ENCODE measurements at places on chromosomes 7 and 10.

- DNase-seq: no peak
These were observed 300.0 kb upstream of the FZD8 start for GRCh38 chr10:35942057-35942456.

GRCh38 chr7:151178831-151179230 lies 8.2 kb downstream of the ASB10 start:
- DNase-seq: no peak

GRCh38 chr10:22491931-22492615 lies 146.8 kb downstream of the SPAG6 start:
- DNase-seq: no peak

- no peak for DNase-seq
These were observed 77.2 kb downstream of the TNS3 start for GRCh38 chr7:47504551-47505311.

- DNase-seq: no peak
These were observed 431.2 kb downstream of the PLXNA4 start for GRCh38 chr7:132145063-132145462.

- DNase-seq: no peak
These were observed 30.3 kb upstream of the GRB10 start for GRCh38 chr7:50812841-50813475.

- DNase-seq: no peak
These were observed 44.0 kb downstream of the AASS start for GRCh38 chr7:122100021-122100420.

DNA sequence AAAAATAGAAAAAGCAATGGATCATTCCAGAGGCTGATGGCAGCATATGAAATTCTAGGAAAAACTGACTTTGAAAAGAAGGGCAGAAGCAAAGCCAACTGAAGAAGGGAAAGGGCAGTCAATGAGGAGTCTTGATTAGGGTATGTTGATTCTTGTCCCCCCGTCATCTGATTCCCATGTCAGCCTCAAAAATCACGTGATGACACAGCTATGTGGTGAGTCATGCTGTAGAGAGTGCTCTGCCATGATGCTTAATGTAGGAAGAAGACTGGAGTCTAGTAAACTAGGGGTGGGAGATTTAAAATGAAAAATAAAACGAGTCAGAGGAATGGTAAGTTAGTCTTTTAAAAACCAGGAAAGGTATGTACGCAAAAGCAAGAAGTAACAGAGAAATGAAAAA lies 3.9 kb upstream of the POU6F2 start:
- no peak for DNase-seq

DNA sequence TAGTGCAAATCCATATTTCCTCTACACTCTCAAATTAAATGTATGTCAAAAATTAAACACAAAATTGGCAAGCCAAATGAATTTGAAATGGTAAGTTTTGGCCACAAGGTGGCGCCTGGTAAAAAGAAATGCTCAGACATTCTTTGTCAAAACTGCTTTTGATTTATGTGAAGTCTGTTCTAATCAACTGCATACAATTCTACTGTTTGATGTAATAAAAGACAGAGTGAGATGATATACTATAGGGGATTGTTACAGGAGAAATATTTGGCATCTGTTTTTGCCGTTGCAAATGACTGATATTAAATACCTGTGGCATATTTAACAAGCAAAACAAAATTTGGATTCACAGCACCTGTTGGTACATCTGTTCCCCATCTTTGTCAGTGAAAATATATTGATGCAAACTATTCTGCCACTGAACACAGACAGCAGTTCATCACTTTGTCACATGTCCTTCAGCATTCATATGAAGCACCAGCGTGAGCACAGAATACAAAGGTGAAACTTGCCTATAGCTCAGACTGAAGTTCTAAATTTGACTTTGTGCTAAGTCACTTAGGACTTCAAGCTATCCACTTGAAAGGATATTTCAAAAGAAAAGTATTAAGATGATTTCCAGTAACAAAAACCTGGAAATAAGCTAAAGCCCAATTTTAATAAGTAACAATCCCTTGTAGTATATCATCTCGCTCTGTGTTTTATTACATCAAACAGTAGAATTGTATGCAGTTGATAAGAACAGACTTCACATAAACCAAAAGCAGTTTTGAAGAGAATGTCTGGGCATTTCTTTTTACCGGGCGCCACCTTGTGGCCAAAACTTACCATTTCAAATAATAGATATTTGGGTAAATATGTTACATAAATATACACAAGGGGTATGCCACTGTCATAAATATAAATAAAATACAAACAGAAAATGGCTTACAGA lies 10.2 kb upstream of the CH25H start:
- DNase-seq: peak; percentile 52

DNA sequence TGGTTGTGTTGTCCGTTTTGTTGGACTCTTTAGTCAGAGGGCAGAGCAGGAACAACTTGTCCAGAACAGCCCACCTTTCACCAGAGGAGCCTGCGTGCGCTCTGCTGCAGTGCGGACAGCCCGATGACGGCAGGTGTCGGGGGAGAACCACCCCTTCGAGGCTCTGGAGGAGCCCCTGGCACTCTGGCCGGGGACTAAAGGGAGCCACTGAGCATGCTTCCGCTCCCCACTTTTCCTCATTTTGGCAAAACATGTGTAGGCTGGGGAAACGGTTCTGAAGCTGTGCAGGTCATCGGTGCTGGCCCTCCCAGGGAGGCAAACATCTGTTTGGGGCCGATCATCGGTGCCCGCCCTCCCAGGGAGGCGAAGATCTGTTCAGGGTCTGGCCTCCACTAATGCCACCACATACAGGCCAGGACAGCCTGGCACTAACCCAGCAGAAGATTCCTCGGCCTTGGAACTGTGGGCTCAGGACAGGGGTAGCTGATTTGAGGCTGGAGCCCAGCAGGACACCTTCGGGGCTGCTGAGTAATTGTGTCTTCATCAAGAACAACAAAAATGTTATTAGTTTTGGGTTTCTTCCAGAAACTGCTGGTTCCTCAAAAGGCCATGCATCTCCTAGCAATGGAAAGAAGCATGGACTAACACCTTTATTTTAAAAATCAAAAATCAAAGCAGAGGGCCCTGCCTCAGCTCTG lies 124.4 kb upstream of the TCERG1L start:
- no peak for DNase-seq

DNA sequence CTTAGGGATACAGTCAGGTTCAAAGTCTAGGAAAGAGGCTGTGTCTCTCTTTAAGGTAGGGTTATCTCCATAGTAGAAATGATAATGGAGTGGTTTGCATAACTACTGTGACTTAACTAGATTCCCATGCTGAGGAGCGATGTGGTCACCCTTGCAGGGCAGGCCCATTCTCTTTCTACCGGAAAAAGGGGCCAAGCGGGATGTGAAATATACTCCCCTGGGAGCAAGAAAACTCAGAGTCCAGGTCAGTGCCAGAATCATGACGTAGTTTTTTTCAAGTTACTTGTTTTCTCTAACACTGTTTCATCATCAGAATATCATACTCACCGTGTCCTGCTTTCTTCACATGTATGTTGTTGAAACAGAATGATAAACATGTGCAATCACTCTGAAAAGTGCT lies 649.0 kb upstream of the ANKRD30A start:
- DNase-seq: no peak

GRCh38 chr7:24284699-24285506 lies 913 bp downstream of the NPY start:
- DNase-seq: no peak

DNA sequence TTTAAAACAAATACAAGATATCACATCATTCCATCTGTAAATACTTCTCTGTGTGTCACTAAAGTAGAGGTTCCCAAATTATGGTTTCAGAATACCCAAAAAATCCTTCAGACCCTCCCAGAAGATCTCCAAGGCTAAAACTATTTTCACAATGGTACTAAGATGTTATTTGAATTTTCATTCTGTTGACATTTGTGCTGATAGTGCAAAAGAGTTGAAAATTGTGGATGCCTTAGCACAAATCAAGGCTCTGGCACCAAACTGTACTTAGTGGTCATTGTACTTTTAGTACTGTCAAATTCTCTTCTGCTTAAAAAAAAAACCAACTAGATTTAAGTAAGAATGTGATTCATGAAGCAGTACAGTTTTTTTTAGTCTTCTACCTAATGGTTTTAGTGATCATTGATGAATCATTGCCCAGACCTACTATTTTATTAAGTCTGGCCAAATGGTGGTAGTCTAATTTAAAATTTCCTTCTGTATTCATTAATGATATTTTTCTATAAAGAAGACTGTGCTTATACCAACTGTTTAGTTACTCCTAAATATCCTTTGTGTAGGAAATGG lies 50.5 kb downstream of the TPST1 start:
- no peak for DNase-seq

DNA sequence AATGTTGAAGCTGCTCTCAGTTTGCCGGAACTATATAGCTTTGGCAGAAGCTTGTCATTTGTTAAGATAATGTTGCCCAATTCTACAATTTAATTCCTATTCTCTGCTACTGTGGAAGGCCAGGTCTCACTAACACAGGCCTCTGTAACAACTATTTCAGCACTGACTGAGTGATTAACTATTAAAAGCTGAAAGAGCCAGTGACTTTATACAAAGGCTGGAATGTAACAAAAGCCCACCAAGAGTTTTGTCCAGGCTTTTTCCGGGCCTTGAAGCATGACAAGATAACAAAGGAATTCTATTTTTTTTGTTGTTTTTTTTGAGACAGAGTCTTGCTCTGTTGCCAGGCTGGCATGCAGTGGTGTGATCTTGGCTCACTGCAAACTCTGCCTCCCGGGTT lies 795.6 kb downstream of the PHTF2 start:
- no peak for DNase-seq

DNA sequence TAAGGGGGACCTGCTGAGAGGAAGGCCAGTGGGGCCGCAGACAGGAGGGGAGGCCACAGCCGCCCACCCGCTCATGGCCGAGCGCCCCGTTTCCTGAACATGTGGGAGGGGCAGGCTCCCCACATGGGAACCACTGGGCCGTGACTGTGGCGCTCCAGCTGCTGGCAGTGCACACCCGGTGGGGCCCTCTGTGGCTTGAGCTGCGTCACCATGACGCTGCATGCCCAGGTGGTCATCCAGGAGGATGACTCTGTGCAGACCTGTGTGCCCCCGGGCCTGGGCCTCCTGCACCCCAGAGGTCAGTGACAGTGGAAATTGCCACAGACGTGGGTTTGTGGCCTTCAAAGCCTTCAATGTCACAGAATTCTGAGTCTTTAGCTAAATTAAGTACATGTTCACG lies 85.1 kb downstream of the MGMT start:
- DNase-seq: no peak

- no peak for DNase-seq
These were observed 116.0 kb upstream of the C7orf33 start for GRCh38 chr7:148474481-148475025.

DNA sequence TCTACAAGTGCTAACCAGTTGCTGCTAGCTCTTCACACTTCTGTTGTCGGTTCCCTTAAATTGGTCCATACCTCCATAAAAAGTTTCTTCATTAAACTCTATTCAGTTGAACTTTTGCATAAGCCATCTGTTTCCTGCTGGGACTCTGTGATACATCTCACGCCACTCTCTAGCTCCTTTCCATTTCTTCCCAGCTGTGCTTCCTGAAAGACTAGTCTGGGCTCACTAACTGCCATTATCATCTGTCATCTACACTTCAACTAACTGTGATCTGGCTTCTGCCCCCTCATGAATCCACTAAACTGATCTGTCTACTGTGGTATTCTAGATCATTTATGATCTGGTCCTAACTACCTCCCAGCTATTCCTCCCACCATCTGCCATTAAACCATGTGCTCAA lies 78.3 kb downstream of the ELAPOR2 start:
- DNase-seq: no peak

DNA sequence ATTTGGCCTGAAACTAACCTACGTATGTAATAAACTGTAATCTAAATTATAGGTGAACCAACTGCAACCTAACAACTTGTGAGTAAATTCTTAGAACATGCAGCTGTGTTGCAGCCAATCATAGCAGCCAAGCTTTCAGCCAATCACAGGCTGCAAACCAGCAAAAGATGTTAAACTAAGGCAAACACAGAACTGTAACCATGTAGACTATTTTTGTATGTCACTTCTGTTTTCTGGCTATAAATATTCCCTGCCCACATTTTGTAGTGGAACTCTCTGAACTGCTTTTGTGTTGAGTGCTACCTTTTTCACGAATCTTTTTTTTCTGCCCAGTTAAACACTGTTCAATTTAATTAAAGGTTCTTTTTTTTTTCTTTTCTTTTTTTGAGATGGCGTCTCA lies 28.2 kb upstream of the ZPBP start:
- DNase-seq: no peak

DNA sequence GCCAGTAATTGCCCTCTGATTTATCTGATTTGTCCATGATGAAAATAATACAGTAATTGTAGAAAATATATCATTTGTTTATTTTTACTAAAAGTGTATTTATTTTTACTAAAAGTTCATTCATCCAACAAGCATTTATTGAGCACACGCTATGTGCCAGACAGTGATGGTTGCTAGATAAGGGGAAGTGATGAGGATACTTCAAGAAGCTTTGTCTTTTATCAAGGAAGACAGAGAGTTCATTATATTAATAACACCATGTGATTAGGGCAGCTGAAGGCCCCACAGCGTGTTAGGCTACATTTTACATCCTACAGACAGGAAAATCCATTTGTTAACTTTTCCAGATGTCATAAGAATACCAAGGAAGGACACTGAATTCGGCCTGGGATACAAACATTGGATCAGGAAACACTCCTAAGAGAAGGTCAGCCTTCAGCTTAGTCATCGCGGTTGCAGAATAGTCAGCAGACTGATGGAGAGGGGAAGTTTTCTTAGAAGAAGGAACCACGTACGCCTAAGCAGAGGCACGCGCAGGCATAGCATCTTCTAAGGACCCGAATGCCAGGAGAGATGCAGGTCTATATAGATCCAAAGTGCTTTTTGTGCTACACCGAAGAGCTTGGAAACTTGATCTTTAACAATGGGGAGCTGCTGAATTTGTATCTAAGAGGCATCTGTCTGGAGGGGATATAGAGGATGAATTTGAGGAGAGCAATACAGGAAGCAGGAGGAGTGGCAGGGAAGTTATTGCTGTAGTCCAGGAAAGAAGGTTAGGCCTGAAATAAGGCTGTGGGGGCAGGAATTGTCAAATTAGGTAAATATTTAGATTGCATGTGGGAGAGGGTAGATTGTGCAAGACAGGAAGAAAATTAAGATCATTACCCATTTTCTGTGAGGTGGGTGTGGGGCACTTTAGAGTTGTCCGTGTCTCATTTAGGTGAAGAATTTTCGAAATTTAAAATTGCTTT lies 85.7 kb downstream of the LRGUK start:
- no peak for DNase-seq

GRCh38 chr10:21523557-21524008 lies 1.9 kb downstream of the SKIDA1 start:
- no peak for DNase-seq

Measured in hippocampal formation (tissue), 2 donors.